D341Med (cell line): ENCODE measurements at places on chromosomes 16 and 17.

- no peak for DNase-seq
Measured at GRCh38 chr17:17525311-17525710, 29.1 kb upstream of the RASD1 start.

GRCh38 chr17:42399121-42399520 is 10.9 kb upstream of the STAT3 start:
- DNase-seq, result no peak

DNA sequence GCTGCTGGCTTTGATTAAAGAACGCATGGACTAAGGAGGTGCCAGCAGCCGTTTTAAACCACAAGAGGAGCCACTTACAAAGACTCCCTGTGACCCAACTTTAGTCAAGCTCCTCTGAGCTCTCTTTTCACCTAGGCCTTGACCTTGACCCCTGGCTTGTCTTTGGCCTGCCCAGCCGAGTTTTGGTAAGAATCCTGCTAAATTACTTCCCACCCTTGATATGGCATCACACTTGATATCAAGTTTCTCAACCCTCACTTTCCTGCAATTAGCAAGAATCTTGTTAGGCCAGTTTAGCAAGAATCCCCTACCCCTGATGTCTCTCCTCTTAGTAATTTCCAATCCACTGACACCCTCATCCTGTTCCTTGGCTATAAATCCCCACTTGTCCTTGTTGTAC is 232.8 kb upstream of the SALL1 start:
- DNase-seq, result no peak

DNA sequence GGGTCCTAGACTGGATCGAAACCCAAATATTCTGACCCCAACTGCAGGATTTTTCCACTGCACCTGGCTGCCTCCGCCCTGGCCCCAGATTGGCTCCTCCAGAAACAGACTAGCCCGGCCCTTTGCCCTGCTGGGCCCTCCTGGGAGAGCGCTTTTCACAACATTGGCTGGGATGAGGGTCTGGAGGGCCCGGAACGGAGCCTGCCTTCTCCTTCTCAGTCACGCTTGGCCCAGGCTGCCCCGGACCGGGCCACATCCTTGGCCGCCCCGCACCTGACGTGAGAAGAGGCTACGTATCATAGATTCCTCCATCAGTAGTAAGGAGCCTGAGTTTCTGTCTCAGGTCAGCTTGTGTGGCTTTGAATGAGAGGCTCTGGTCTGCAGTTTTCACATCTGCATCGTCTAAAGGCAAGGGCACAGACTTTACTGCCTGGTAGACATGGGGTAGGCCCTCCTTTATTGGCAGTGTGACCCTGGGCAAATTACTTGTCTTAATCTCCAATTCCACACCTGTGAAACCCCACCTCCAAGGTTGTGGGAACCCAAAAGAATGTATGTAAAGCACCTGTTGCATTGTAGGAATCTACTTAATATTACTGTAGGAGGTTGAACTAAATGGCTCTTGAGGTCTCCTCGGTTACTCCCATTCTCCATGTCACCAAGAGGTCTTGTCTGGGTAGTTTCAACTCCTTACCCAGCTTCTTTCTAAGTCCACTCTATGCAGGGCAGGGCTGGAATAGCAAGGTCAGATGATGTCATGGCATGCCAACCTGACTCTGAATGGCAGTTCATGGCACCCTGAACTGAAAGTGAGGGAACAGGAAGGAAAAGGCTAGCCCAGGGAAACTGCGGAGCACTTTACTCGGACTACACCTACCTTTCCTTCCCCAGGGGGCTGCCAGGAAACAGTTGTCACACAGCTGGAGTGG is 661 bp downstream of the LRRC3C start:
- DNase-seq, result no peak
